ENCODE measurements at places on chromosomes 2 and 18. TPM values are rescaled to one million over a fixed set of nuclear protein-coding genes. Genes with fewer than 3 reads are reported as not detected.

The PIEZO2 gene
- total RNA-seq, result 1.9 TPM

DNA sequence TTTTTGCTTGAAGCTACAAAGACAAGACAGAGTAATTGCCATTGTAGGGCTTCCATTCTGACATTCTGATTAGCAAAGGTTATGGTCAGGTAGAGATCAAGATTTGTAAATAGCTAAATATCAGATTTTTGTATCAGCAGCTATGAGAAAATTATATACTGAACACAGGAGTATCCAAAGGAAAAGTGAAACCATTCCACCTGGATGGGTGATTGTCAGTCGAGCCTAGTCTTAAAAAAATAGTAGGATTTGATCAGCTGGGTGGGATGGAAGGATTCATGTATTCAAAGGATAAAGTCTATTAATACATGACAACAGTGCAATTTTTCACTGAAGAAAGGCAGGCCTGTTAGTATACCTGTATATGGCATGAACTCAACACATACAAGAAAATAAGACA is 222.7 kb downstream of the GCA start:
- no peaks in the 10 kb centered on the region for H3K27me3 ChIP-seq
- H3K4me3 ChIP-seq, result no peak overlapping the region
- H3K36me3 ChIP-seq, result no peaks in the 10 kb centered on the region
- H3K27ac ChIP-seq, result no peak overlapping the region

DNA sequence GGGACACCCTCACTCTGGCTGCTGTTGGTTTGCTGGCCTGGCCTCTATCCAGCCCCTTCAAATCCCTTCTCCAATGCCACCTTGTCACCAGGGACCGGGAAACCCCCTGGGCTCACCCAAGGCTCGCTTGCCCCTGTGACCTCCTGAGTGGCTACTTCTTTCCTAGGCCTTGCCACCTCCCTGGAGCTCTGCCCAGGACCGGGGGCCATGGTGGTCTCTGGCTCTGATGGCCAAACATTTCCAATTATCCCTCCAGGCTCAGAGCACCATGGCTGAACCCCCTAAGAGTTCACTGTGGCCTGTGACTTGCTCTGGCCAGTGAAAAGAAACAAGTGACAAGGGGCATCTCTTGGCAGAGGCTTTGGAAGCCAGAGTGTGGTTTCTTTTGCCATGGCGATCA is 237.6 kb downstream of the TFCP2L1 start:
- no peaks in the 10 kb centered on the region for H3K27me3 ChIP-seq
- no peaks in the 10 kb centered on the region for H3K36me3 ChIP-seq
- DNase-seq, result no peak
- H3K4me3 ChIP-seq, result no peak overlapping the region

- no peaks in the 10 kb centered on the region for H3K27me3 ChIP-seq
- H3K36me3 ChIP-seq, result peaks cover 5% of the 10 kb centered on the region
- H3K4me1 ChIP-seq, result no peaks in the 10 kb centered on the region
- no peak for DNase-seq
Measured at GRCh38 chr2:236464140-236464539, 105.5 kb upstream of the ACKR3 start.

GRCh38 chr18:28110924-28111323 is 66.0 kb downstream of the CDH2 start:
- no peak overlapping the region for H3K4me3 ChIP-seq
- no peaks in the 10 kb centered on the region for H3K36me3 ChIP-seq
- no peaks in the 10 kb centered on the region for H3K4me1 ChIP-seq
